ENCODE measurements at places on chromosomes 1 and 21.

DNA sequence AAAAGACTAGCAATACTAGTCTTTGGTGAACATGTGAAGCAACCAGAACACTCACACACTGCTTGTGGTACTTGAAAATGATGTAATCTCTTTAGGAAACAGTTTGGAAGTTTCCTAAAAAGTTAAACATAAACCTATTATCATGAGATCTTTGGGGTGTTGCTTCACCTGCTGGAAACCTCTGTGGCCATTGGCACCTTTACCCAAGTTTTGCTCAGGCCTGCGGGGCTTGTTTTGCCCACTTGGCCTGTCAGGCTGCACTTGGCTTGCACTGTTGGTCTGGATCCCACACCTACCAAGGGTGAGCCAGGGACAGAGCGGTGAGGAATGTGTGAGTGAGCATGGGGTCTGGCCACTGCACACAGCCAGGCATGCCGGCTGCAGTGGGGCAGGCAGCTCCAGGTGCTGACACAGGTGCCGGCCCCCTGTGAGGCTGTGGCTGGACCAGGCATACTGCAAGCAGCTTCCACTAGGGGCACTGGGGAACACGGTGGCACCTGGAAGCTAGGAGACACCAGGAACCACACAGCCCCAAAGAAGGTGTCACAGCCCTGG lies 14.4 kb upstream of the FNBP1L start:
- DNase-seq = no peak

DNA sequence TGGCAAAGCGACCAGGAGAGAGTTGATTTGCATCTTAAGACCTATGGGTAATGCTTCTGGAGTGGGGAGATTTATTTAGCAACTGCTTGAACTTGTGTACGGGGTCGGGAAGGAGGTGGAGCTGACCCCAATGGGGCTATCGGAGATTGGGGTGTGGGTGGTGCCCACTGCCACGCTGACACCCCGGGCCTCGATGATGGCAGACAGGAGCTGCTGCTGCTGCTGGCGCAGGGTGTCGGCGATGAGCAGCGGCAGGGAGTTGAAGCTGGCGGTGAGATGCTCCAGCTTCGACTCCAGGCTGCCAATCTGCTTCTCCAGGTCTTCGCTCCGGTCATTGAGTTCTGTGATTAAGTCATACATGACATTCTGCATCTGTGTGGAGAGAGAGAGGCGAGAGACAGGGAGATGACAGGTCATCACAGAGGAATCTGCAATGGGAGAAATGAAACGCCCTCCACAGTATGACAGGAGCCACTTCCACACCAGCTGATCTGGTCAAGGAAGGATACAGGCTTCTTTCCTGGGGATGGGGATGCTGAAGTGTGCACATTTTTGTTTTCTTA lies 100.0 kb upstream of the ADAR start:
- DNase-seq = no peak

- no peak for DNase-seq
Measured at GRCh38 chr21:45156459-45156858, 82.1 kb downstream of the ADARB1 start.

GRCh38 chr1:153293480-153293775 lies 19.3 kb downstream of the PGLYRP3 start:
- no peak for DNase-seq

DNA sequence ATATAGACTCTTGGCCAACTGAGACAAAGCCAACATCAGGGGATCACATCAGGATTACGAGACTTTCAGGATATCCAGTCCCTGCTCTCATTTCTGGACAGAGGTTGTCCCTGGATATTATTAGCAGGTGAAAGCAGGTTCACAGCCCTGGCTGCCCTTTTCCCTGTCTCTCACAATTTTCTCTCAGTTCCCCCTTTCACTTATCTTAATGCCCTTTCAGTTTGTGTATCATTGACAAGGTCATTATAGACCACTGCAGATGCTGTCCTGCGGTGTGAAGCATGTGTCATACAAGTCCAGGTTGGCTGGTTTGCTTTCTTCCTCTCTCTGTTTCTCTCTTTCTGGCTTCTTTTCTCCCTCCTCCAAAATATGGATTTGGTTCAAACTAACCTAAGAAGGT lies 2.1 kb upstream of the KLHDC9 start:
- no peak for DNase-seq

- DNase-seq = no peak
Measured at GRCh38 chr1:177054542-177054941, 110.0 kb downstream of the ASTN1 start.

- no peak for DNase-seq
Measured at GRCh38 chr21:35231090-35231489, 182.0 kb upstream of the RUNX1 start.

DNA sequence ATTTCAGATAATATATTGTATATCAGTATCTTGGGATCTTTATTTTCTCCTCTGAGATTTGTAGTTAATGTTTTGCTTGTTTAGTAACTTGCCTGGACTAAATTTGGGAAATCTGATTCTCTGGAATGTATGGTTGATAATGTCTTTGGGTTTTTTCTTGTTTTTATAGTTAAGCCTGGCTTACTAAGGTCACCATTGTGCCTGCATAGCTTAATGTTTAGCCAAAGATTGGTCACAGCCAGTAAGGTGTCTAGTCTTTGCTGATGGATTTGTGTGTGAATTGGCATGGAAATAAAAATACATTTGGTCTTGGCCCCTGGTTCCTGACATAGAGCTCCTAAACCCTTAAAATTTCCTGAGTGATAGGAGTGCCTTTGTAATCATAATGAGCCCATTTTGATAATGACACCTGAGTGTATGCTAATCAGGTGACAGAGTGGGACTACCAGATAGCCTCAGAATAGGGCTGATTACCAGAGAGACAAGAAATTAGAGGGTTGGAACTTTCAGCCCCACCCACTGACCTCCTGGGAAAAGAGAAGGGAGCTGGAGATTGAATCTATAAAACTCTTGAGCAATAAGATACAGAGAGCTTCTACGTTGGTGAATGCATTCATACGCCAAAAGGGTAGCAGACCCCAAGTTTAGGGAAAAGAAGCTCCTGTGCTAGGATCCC lies 47.9 kb upstream of the NUF2 start:
- DNase-seq = no peak

- peak; percentile 20 for DNase-seq
Measured at GRCh38 chr1:246001142-246001836, 505.8 kb downstream of the SMYD3 start.

DNA sequence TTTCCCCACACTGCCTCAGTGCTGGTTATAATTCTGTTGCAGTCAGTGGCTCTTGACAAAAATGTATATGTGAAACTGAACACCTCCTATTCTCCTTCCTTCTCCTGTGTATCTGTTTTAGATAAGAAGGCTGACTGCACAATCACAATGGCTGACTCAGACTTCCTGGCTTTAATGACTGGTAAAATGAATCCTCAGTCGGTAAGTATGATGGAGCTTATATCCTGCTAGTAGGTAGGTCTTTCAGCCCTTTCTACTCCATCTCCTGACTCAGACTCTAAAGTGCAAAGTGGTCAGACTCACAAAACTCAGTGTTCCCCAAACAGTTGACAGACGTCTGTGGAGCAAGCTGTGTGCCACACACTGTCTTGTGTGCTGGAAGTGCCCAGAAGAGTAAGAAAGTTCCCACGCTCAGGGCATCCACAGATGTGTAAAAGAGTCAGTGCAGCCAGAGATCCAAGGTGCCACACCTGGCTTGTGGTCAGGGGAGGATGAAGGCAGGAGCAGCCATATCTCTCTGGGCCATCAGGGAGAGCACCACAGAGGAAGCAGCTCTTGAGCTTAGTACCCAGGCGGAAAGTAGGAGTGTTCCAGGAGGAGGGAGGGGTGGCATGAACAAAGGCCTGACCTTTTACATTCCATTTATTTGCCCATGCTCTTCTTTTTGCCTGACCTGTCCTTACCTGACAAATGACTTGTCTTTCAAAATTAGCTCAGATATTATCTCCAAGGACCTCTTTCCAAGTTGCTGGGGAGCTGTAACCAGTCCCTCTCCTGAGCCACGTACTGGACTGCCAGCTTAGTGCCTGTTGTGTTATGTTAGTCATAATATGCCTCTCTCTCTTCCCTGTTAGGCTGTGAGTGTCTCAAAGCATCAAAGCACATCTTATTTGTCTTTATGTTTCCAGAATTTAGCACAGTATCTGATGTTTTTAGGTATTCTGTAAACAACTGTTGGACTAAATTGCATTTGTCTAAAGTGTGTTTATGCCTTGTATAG lies 14.0 kb upstream of the PODN start:
- DNase-seq = no peak

DNA sequence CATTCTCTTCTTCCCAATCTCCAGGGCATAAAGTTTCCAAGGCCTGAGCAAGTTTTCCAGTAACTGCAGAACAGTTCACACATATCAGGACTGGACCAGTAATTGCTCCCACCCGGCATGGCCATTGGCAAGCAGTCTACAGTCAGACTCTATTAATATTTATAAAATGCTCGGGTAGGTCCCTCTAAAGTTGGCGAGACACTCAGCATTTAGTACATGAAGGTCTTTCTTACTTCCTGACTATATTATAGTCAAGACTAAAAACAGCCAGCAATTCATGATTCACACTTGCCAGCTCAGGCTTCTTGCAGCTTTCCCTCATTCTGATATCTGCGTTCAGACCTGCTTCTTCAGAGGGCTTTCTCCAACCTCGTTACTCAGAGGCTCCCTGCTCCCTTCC lies 25.4 kb downstream of the GADD45A start:
- no peak for DNase-seq

Data from LoVo (cell line).